ENCODE measurements at places on chromosomes 7 and 10.

- DNase-seq, result no peak
Measured at GRCh38 chr10:33012306-33012705, 54.3 kb upstream of the ITGB1 start.

GRCh38 chr7:71694665-71695064 lies 562.7 kb downstream of the GALNT17 start:
- no peak for DNase-seq

GRCh38 chr7:28360739-28361138 lies 51.6 kb upstream of the CREB5 start:
- no peak for DNase-seq

DNA sequence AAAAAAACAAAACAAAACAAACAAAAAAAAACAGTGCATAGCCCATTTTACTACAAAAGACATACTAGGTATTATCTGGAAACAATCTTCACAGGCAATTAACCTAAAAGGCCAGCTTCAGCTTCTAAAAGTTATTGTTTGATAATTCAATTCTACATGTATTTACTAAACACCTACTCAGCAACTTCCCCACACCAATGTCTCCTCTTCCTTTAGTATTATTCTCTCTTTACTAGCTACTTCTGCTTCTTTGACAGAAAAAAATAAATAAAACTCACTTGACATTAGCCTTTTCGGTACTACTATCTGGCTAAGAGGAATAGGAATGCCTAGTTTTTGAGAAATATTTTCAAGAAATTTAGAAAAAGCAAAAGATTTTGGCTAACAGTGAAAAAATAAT lies 2.8 kb downstream of the TM9SF3 start:
- no peak for DNase-seq

DNA sequence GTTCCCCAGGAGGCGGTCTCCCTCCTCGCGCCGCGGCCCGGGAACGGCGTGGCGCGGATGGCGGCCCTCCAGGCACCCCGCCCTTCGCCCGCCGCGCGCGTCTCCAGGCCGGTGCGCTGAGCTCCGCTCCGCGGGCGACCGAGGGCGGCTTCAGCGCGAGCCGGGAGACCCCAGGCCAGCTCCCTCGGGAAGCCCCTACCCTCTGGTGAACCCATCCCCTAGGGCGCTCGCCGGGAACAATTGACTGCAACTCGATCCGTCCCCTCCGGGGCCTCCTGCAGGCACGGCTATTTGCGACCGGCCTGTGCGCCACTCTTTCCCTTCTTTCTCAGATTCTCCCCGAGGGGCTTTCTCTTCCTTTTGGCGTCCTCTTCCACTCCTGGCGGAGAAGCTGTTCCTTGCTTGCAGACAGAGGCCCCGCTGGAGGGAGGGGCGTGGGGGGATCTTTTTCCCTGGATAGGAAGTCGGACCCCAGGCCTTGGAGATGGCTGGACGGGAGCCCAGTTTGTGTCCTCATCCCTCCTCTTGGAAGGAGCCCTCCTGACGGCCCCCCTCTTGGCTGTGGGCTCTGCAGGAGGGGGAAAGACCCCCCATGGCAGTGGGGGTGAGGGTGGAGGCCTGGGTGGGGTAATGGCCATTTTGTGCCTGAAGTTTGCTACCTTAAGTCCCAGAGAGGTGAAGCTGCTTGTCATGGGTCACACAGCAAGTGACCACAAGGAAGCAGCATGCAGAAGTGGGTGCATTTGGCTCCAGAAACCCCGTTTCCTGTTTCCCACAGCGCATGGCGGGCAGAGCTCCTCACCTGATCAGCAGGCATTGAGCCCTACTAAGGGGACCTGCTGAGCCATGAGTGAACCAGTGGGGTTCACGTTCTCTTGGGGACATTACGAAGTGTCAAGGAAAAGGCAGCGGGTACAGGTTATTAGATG lies 171.2 kb upstream of the TNRC18 start:
- DNase-seq, result peak; percentile 28

- no peak for DNase-seq
Measured at GRCh38 chr7:123539871-123540270, 5.5 kb upstream of the IQUB start.

DNA sequence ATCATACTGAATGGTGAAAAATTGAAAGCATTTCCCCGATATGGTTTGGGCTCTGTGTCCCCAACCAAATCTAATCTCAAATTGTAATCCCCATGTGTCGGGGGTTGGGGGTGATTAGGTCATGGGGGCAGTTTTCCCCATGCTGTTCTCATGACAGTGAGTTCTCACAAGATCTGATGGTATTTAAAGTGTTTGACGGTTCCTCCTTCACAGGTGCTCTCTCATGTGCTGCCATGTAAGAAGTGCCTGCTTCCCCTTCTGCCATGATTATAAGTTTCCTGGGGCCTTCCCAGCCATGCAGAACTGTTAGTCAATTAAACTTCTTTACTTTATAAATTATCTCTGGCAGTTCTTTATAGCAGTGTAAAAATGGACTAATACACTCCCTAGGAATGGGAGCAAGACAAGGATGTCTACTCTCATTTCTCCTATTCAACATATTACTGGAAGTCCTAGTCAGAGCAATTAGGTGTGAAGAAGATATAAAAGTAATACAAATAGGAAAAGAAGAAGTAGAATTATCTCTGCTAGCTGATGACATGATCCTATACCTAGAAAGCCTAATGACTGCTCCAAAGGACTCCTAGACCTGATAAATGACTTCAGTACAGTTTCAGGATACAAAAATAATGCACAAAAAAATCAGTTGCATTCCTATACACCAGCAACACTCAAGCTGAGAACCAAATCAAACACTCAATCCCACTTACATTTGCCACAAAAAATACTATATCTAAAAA lies 260.6 kb downstream of the RNLS start:
- DNase-seq, result no peak

DNA sequence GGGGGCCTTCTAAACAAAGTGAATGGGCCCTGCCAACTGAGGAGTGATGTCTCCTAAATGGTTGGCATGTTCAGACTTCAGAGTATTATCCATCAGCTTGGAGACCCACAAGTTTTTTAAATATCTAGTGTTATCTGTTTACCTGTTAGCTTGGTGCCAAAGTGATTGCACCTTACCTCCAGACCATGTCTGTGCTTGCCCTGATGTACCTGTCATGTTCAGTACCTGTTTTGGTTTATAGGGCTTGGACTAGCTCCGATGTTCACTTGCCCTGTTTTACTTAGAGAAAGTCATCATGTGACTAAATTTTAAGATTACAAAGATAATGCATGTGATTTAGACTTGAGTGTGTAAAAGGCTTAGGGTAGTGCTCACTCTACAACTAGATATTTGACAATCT lies 67.7 kb downstream of the CNNM2 start:
- DNase-seq, result no peak

GRCh38 chr7:127807829-127808228 lies 155.8 kb downstream of the SND1 start:
- no peak for DNase-seq

DNA sequence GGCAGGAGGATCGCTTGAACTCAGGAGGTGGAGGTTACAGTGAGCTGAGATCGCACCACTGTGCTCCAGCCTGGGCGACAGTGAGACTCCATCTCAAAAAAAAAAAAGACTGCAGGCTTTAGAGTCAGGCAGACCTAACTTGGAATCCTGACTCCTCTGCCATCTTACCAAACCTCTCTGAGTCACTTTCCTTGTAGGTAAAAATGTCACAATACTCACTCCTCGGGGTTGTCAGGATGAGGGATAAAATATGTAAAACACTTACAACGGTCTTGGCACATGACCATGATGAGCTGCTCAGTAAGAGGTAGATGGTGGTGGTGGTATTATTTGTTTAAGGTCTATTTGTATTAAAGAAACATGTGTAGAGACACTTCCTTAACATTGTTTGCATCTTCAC lies 154.1 kb upstream of the PDE1C start:
- no peak for DNase-seq

DNA sequence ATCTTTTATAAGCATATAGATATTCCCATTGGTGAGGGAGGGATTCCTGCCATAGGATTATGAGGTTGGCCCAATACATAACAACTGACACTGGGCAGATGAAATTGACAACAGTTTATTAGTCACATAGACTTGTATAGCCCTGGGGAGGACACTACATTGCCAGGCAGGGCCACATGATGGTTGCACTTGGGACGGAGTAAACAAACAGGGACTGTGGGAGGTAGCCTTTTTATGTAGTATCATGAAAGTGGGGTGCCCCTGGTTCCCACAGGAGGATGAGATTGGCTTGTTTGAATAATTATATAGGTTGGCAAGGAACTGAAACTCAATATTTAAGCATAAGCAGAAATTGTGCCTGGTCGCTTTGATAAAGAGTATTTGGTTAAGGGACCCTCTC lies 23.5 kb downstream of the TRIM24 start:
- DNase-seq, result no peak

DNA sequence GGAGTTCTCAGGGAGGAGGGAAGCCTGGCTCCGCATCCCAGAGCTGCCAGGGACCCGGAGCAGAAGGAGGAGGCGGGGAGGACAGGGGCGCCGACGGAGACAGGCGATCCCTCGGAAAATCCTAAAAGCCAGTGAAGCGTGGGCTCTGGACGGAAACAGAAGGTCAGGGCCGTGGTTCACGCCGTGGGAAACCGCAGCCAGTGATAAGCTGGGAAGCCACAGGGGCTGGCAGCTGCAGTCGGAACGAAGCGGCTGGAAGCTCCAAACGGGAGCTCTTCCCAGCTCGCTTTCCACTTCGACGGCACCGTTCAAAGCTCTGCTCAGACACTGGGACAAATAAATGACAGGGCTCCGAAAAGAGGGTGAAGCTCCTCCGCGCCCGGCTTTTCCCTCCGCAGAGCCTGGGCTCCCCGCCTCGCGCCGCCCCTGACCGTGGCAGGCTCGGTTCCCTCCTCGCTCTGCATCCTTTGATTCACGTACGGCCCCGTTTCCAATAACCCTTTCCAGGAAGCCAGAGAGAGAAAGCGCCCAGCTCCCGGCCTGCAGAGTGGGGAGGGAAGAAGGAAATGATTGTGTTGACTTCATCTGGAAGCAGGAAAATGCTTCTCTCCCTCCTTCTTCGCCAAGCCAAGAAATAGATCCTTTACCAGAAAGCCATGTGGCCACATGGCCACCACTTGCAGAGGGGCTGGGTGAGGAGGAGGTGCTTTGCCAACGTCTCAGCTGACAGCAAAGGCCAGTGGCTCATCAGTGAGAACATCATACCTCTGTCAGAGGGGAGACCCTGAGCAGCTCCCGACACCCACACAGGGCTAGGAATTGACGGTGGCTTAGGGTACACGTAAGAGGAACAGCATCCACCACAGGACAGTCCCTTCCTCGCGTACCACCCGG lies 57.4 kb downstream of the ADRB1 start:
- peak; percentile 34 for DNase-seq

DNA sequence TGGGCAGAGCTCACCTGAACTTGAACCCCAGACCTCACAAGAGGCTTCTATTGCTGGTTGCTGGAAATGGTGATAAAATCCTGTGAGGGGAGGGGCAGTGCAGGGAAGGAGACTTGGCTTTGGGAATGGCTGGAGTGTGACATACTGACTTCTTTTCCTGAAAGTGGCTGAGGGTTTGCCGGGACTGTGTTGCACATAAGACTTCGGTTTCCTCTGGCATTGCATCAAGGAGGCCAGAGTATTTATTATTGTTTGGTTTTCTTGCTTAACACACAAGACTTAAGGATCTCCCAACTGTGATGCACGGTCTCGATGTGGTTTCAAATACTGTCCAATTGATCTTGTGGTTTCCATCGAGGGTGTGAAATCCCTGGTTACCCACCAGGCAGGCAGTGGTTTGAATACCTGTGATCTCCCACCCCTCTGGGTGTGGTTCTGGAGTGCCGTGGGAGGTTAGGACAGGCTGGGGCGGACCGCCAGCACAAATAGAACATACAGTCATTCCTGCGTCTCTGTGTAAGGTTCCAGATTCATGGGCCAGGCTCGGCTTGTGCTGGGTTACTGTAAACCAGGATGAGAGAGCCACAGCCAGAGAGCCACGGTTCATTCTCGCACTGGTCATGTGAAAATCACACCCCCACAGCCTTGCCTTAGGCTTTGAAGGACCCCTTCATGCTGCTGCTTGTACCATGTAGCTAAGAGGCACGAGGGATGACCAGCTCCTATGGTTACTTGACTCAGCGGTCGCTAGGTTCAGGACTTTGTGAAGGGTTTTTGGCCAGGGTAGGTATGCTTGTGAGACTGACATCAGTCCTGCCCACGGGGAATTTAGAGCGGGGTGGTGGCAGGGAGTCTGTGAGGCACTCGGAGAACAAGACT lies 39.2 kb downstream of the WBP1L start:
- no peak for DNase-seq

DNA sequence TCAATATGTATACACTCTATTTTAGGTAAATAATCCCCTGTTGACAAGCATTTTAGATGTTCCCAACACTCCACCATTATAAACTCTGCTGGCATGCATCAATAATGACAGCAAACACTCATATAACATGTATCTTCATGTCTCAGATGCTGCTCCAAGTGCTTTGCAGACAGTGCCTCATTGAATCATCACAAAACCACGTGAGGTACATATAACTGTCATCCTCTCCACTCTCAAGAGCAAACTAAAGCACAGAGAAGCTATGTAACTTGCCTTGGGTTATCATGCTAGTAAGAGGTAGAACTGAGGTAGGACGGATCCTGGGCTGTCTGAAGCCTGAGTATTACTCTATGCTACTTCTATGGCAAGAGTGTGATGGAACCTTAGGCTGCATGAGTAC lies 72.5 kb upstream of the GSDME start:
- DNase-seq, result peak; percentile 10

GRCh38 chr7:137674551-137675409 lies 172.0 kb downstream of the DGKI start:
- DNase-seq, result no peak

DNA sequence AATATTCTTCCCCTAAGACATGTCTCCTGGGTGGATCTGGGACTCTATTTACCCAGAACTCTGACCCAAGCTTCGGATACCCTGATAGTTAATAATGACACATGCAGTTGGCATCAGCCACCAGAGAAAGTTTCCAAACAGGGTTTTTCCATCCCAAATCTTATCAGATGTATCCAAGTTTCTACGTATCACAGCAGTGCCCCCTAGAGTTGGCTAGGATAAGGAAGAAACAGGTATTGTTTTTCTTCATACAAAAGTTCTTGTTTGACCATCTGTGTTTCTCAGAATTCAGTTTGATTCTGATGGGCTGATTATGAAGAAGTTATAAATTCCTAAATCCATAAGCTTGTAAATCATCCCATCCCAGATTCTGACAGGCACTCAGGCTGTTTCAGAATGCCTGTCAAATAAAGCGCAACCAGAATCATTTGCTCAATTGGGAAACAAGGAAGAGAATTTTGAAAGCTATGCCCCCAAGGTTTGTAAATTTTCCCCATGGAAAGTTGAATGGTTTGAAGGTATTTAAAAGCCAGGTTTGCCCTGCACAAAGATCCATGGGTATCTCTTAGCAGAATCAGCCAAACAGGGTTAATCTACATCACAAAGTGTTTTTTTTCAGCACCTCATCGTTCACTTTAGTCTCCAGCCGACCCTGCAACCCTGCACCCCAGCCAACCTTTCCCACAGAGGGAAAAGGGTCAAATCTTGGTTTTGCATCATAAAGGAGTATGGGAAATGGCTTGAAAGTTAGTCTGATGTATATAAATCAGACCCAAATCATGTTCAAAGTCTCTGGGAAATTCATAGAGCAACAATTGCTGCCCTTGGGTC lies 47.4 kb downstream of the NRAP start:
- no peak for DNase-seq

Measured in activated naive CD4-positive, alpha-beta T cell treated with anti-CD3 and anti-CD28 coated beads for 36 hours (primary cell).